T follicular helper cell (primary cell): ENCODE measurements at places on chromosomes 12 and 14.

GRCh38 chr14:97056086-97056485 lies 258.9 kb downstream of the VRK1 start:
- no peak for DNase-seq

DNA sequence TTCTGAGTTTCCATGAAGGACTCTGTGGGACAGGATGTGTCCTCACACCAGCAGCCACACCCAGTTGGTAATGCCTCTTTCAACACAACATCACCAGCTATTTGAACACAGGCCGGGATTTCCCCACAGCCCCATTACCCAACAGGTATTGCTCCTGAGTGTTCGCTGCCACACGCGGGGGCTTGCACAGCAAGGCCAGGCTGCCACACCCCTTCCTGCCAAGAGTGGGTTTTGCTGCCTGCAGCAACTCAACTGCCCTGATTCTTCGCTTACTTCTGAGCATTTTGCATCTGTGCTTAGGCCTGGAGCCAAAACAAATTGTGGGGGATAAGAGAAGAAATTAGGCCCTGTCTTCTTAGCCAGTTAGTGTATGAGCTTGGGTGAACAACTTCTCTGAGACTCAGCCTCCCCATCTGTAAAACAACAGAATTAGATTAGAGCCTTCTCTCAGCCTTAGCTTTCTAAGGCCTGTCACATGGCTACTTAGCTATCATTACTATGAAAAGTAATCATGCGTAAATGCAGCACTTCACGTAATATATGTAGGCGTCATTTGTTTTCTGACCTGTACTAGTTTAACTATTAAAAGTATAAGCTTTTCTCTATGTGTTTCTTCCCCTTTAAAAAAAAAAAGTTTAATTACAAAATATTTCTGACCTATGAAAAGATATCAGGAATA lies 20.0 kb downstream of the CKAP4 start:
- DNase-seq: peak; percentile 42

GRCh38 chr14:80003138-80003537 lies 208.2 kb downstream of the DIO2 start:
- DNase-seq: no peak

DNA sequence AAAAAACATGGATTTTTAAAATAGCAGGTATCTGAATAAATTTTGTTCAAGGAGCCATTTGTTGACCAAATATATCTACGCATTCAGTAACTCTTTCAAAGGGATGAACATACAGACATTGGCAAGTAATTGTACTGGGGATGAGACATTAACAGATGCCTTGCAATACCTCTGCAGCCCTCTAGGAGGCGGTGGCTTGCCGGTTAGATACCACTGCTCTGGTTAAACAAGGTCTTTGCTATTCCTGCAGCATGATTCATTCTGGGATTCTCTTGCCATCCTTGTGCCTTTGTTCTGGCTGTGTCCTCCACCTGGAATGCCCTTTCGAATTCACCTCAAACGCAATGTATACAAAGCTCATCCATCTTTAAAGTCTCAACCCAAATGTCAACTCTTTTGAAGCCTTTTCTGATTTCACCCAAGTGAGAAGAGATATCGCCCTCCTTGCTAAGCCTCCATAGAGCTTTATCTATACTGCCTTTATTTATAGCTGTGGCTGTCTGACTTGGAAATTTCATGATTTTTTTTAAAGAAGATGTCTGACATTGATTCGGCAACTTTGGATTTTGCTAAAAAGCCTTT lies 131.0 kb upstream of the SRRM4 start:
- no peak for DNase-seq

GRCh38 chr12:62716866-62717525 lies 218.0 kb downstream of the PPM1H start:
- DNase-seq: no peak

DNA sequence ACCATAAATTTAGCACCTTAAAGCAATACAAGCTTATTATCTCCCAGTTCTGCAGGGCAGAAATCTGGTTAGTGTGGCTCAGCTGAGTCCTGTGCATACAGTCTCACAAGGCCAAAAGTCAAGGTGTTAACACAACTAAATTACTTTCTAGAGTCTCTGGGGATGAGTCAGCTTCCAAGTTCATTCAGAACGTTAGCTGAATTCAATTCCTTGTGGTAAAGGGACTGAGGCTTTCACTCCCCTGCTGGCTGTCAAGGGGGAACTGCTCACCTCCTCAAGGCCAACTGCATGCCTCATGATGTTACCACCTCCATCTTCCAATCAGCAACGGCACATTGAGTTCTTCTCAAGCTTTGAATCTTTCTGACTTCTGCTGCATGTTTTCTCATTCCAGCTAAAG lies 27.6 kb downstream of the EML5 start:
- no peak for DNase-seq
